ENCODE measurements at places on chromosomes 2 and 18.
A peak's percentile ranks its signal among the peaks of the same experiment; 100 is the strongest.

GRCh38 chr18:31577195-31577594 is 14.5 kb upstream of the TTR start:
- DNase-seq = no peak

- no peak for DNase-seq
Observed at GRCh38 chr2:37109523-37109922, 25.2 kb downstream of the GPATCH11 start.

DNA sequence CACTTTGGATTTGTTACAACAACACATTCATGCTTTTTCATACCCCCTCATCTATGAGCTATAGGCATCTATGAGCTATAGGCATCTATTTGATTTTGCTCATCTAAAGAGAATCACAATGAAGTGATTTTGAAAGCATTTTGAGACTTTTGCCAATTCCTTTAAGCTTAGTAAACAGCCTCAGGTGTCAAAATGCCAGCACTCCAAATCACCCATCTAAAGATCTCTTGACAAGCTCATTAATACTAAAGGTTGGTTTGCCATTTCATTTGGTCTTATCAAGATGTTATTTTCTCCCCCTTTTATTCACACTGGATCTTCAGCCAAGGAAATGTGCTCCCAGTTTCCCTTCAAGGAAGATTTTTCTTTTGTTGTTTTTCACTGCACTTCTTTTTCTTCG is 110.7 kb upstream of the TLK1 start:
- no peak for DNase-seq

GRCh38 chr18:48947560-48947959 is 3.2 kb downstream of the SMAD7 start:
- no peak for DNase-seq

- DNase-seq = no peak
Observed at GRCh38 chr2:103594823-103595222, 833.0 kb downstream of the TMEM182 start.

GRCh38 chr2:101150306-101151145 is 656 bp downstream of the TBC1D8 start:
- peak; percentile 38 for DNase-seq

- DNase-seq = no peak
Observed at GRCh38 chr2:133810559-133810958, 242.3 kb upstream of the NCKAP5 start.
